ENCODE measurements at places on chromosomes 4 and X. TPM values are rescaled to one million over a fixed set of nuclear protein-coding genes. Genes with fewer than 3 reads are reported as not detected.

The KLHL2 gene
- total RNA-seq: 22.1 TPM

The CT45A3 gene
- not detected for total RNA-seq

DNA sequence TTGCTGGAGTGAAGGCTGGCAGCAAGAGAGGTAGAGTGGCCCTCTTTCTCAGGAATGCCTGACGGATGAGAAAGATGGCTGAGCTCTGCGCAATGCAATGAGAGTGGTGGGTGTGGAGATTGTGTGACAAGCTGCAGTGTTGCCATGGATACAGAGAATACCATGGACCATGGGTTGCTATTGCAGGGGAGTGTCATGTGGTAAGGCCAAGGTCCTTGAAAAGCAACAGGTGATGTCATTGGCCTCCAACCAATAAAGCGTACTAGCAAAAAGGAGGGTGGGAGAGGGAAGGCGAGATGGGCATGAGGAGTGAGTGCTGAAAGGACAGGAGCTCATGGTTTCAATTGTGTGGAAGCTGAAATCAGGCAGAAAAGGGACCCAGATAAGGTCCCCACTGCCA lies 1.8 kb downstream of the PNMA5 start:
- H3K27me3 ChIP-seq: no peaks in the 10 kb centered on the region
- H3K27ac ChIP-seq: no peak overlapping the region
- H3K4me1 ChIP-seq: no peaks in the 10 kb centered on the region
- DNase-seq: no peak

The FABP2 gene
- not detected for total RNA-seq

The XK gene
- 1.1 TPM for total RNA-seq

GRCh38 chr4:174259580-174259979 lies 23.9 kb downstream of the FBXO8 start:
- no peak overlapping the region for H3K4me3 ChIP-seq
- H3K27ac ChIP-seq: no peak overlapping the region
- peaks cover 5% of the 10 kb centered on the region for H3K4me1 ChIP-seq
- no peaks in the 10 kb centered on the region for H3K27me3 ChIP-seq

GRCh38 chr4:152368001-152368400 lies 167.9 kb downstream of the FBXW7 start:
- H3K4me1 ChIP-seq: no peaks in the 10 kb centered on the region
- peaks cover 10% of the 10 kb centered on the region for H3K36me3 ChIP-seq
- no peak for DNase-seq
- H3K27me3 ChIP-seq: no peaks in the 10 kb centered on the region
- H3K4me3 ChIP-seq: no peak overlapping the region

DNA sequence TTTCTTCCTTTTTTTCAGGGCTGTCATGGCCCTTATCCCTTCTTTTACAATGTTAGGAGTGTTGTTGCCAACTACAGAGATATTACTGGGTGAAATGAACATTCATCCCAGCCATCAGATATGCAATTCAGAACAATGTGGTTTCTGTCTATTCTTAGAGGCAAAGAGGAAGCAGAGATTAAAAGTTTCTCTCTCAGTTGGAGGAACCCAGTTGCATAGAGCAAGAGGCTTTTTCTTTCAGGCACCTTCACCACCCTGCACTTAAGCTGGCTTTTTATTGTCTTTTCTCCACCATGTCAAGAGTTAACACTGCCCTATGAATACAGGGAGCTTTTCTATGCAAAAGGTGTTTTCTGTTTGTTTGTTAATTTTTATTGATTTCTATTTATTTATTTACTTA lies 1559.6 kb upstream of the IGFBP7 start:
- no peak overlapping the region for H3K27ac ChIP-seq
- H3K4me3 ChIP-seq: no peak overlapping the region
- H3K4me1 ChIP-seq: peaks cover 2% of the 10 kb centered on the region
- H3K27me3 ChIP-seq: no peaks in the 10 kb centered on the region

- H3K4me3 ChIP-seq: peak overlapping the region; percentile 89
- peak overlapping the region; percentile 98 for H3K27ac ChIP-seq
- DNase-seq: peak; percentile 9
- H3K27me3 ChIP-seq: peaks cover 10% of the 10 kb centered on the region
- H3K36me3 ChIP-seq: no peaks in the 10 kb centered on the region
Measured at GRCh38 chr4:151407466-151408379, 1.3 kb upstream of the FHIP1A start.

DNA sequence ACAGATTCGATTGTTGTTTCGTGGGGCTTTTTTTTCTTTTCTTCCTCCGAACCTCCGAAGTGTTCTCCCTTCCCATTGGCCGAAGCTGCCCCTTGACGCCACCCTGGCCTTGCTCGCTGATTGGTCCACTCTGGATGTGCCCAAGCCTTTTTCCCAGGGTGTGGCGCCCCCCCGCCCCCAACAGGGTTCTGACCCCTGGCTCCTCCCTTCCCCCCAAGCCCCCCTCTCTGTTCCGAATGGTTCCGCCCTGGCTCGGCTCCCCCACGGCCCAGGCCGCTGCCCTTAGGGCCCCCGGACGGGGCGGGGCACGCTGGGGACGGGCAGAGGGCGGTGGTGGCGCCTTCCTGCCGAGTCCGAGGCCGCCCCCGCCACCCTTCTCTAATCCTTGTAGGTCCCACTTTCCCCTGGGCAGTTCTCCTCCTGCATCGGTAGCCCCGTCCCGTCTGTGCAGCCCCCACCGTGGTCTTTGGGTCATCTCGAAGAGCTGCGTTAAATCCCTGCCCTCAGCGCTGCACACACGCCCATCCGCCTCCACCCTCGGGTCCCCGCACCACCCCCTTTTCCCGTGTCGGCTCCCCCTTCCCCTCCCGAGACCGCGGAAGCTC lies 25.5 kb downstream of the UTP14A start:
- peak; percentile 79 for DNase-seq
- H3K4me3 ChIP-seq: peak overlapping the region; percentile 84
- H3K4me1 ChIP-seq: no peaks in the 10 kb centered on the region

DNA sequence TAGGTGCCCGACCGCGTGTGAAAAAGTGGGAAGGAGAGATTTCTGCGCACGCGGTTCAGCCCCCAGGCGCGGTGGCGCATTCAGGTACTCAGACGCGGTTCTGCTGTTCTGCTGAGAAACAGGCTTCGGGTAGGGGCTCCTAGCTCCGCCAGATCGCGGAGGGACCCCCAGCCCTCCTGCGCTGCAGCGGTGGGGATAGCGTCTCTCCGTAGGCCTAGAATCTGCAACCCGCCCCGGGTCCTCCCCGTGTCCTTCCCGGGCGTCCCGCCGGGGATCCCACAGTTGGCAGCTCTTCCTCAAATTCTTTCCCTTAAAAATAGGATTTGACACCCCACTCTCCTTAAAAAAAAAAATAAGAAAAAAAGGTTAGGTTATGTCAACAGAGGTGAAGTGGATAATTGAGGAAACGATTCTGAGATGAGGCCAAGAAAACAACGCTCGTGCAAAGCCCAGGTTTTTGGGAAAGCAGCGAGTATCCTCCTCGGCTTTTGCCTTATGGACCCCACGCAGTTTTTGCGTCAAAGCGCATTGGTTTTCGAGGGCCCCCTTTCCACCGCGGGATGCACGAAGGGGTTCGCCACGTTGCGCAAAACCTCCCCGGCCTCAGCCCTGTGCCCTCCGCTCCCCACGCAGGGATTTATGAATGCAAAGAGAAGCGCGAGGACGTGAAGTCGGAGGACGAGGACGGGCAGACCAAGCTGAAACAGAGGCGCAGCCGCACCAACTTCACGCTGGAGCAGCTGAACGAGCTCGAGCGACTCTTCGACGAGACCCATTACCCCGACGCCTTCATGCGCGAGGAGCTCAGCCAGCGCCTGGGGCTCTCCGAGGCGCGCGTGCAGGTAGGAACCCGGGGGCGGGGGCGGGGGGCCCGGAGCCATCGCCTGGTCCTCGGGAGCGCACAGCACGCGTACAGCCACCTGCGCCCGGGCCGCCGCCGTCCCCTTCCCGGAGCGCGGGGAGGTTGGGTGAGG lies 3.7 kb downstream of the SHOX start:
- no peak for DNase-seq
- H3K27ac ChIP-seq: no peak overlapping the region
- no peaks in the 10 kb centered on the region for H3K4me1 ChIP-seq
- peaks cover 85% of the 10 kb centered on the region for H3K27me3 ChIP-seq
- no peak overlapping the region for H3K4me3 ChIP-seq

The VEGFC gene
- total RNA-seq: 0.67 TPM

DNA sequence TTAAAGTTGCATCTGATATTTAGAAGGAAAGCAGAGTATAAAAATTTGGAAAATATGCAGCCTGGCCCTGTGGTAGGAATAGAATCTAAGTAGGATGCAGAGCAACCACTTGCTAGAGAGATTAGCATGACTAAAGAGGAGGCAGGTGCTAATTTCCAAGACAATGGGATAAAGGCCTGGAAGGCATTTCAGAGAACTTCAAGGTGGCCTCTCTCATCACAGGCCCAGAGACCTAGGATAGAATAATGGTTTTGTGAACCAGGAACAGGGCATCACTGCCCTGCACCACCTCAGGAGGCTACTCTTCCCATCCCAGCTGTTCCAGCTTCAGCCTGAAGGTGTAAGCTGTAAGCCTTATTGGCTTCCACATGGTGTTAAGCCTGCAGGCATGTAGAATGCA lies 621.7 kb upstream of the HS3ST1 start:
- H3K27ac ChIP-seq: no peak overlapping the region
- H3K4me3 ChIP-seq: no peak overlapping the region
- no peaks in the 10 kb centered on the region for H3K4me1 ChIP-seq
- no peak for DNase-seq

GRCh38 chrX:77962068-77962902 lies 7.2 kb downstream of the PGAM4 start:
- H3K4me3 ChIP-seq: no peak overlapping the region
- no peaks in the 10 kb centered on the region for H3K27me3 ChIP-seq
- peaks cover 9% of the 10 kb centered on the region for H3K36me3 ChIP-seq
- H3K4me1 ChIP-seq: no peaks in the 10 kb centered on the region
- H3K27ac ChIP-seq: no peak overlapping the region

GRCh38 chr4:138174981-138175794 lies 67.0 kb downstream of the SLC7A11 start:
- peaks cover 5% of the 10 kb centered on the region for H3K36me3 ChIP-seq
- H3K4me3 ChIP-seq: peak overlapping the region; percentile 20
- peaks cover 16% of the 10 kb centered on the region for H3K4me1 ChIP-seq
- no peak for DNase-seq

DNA sequence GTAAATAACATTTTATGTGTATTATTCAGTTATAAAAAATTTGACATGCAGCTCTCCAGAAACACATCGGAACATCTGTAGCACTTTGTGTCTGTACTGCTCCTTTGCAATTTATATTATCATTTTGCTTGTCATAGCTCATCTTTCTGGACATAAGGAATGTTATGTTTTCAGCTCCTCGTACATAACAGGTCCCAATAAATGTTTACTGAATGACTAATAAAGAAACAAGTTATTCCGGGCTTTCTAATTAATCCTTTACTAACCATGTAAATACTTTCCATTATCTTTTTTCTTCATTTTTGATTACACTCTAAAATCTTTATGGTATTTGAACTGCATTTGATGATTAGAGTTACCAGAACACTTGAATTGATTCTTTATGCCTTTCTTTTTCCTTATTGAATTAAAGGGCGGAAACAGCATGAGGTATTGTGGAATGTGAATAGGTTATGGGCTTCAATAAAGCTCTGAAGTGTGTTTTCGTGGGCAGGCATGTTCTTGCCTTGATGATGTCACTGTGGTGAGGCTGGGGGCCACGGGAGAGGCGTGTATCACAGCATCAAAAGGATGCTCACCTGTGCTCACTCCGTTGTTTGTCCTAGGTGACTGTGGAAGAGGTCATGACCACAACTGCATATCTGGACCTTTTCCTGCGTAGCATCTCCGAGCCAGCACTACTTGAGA lies 131.6 kb downstream of the GATB start:
- no peak overlapping the region for H3K4me3 ChIP-seq
- peaks cover 20% of the 10 kb centered on the region for H3K36me3 ChIP-seq
- no peak overlapping the region for H3K27ac ChIP-seq

The RHOXF2B gene
- not detected for total RNA-seq

GRCh38 chr4:110367156-110367555 lies 108.8 kb upstream of the ENPEP start:
- no peak overlapping the region for H3K27ac ChIP-seq
- H3K4me1 ChIP-seq: peaks cover 9% of the 10 kb centered on the region
- no peaks in the 10 kb centered on the region for H3K27me3 ChIP-seq
- DNase-seq: no peak

- H3K27ac ChIP-seq: no peak overlapping the region
- H3K27me3 ChIP-seq: no peaks in the 10 kb centered on the region
- no peak overlapping the region for H3K4me3 ChIP-seq
- peaks cover 27% of the 10 kb centered on the region for H3K4me1 ChIP-seq
Measured at GRCh38 chrX:133910539-133910938, 74.9 kb downstream of the GPC3 start.

- H3K27me3 ChIP-seq: peaks cover 4% of the 10 kb centered on the region
- H3K27ac ChIP-seq: no peak overlapping the region
- H3K4me1 ChIP-seq: peaks cover 3% of the 10 kb centered on the region
- H3K4me3 ChIP-seq: no peak overlapping the region
Measured at GRCh38 chr4:42122237-42122636, 30.2 kb downstream of the BEND4 start.

DNA sequence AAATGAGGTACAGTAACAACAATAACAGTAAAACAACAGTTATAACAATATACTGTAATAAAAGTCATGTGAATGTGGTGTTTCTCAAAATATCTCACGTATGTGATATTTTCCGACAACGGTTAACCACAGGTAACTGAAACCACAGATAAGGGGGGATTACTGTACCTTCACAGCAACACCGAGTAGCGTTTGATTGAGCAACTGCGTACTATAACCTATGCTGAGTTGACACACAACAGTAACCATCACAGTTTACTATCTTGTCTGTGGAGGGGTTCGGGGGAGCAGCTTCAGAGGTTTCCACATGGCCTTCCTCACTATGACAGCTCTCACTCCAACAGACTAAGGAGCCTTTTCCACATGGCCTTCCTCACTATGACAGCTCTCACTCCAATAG lies 13.4 kb downstream of the RBMX2 start:
- no peak overlapping the region for H3K27ac ChIP-seq
- no peak overlapping the region for H3K4me3 ChIP-seq
- no peaks in the 10 kb centered on the region for H3K27me3 ChIP-seq
- peaks cover 11% of the 10 kb centered on the region for H3K36me3 ChIP-seq

DNA sequence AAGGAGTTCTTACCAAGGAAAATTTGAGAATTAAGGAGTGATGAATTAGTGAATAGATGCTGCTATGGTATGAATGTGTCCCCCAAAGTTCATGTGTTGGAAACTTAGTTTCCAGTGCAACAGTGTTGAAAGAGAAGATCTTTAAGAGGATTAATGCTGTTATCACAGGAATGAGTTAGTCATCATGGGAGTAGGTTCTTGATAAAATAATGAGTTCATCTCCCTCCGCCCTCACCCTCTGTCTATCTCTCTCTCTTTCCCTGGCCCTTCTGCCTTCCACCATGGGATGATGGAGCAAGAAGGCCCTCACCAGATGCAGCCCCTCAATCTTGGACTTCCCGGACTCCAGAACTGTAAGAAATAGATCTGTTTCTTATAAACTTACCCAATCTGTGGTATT lies 38.3 kb upstream of the KLHL8 start:
- no peaks in the 10 kb centered on the region for H3K36me3 ChIP-seq
- H3K27me3 ChIP-seq: no peaks in the 10 kb centered on the region
- no peaks in the 10 kb centered on the region for H3K4me1 ChIP-seq

- no peak for DNase-seq
- H3K4me3 ChIP-seq: no peak overlapping the region
- no peaks in the 10 kb centered on the region for H3K27me3 ChIP-seq
- H3K27ac ChIP-seq: no peak overlapping the region
- H3K36me3 ChIP-seq: no peaks in the 10 kb centered on the region
Measured at GRCh38 chr4:18645351-18645750, 623.8 kb upstream of the LCORL start.
